NCI-H1694 (cell line): ENCODE measurements at places on chromosomes 12 and 14.

- DNase-seq, result no peak
Measured at GRCh38 chr12:88882662-88883061, 302.4 kb upstream of the KITLG start.

GRCh38 chr12:121036810-121037326, 2.2 kb downstream of the OASL start:
- no peak for DNase-seq

GRCh38 chr12:113700943-113701342, 229.3 kb upstream of the LHX5 start:
- DNase-seq, result no peak

DNA sequence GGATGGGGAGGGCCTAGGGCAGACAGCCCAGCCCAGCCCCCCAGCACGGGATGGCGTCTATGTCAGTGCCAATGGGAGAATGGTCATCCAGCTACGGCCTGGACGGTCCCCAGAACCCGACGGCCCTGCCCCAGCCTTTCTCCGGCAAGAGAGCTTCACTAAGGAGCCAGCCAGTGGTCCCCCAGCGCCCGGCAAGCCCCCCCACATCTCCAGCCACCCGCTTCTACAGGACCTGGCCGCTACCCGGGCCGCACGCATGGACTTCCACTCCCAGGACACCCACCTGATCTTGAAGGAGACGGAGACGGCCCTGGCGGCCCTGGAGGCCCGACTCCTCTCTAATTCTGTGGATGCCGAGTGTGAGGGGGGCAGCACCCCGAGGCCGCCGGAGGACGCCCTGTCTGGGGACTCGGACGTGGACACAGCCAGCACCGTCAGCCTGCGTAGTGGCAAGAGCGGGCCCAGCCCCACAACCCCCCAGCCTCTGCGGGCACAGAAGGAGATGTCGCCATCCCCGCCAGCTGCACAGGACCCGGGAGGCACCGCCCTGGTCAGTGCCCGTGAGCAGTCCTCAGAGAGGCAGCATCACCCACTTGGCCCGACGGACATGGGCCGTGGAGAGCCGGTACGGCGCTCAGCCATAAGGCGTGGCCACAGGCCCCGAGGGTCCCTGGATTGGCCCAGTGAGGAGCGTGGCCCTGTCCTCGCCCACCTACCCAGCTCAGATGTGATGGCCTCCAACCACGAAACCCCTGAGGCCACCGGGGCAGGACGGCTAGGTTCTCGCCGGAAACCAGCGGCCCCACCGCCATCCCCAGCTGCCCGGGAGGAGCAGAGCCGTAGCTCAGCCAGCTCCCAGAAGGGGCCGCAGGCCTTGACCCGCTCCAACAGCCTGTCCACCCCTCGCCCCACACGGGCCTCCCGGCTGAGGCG, 21.9 kb downstream of the CEP170B start:
- DNase-seq, result no peak

GRCh38 chr14:64531567-64531966, 9.0 kb upstream of the HSPA2 start:
- DNase-seq, result no peak

DNA sequence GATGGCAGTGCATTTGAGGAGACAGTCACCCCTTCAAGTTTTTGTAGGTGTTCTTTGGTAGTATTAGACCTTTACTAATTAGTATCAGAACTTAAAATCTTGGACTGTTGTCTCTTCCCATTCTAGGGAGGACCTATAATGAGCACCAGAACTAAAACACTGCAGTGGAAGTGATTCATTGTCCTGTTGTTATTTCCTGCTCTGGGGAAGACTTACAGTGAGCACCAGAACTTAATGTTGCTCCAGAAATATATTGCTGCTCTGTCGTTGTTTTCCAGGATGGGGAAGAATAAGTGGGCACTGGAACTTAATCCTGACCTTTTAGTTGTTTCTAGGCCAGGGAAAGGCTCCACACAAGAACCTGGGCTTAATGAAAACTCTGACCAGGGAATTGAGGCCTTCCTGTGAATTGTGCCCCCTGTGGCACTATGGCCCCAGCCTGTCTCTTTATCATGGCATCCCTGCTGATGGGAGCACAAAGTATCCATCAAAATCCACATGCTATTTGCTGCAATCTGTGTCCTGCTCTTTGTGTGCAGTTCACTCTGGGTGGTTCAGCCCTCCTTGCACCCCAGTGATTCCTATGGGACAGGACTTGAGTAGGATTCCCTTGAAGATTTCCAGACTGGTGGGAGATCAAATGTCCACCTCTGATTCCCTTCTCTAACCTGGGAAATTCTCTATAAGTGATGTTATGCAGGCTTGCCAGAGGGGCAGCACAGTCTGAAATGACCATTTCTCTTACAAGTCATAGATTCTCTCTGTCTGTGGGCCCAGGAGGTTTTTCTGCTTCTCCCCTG, 175.8 kb downstream of the PAWR start:
- DNase-seq, result no peak

- no peak for DNase-seq
Measured at GRCh38 chr12:106814714-106815113, 40.2 kb downstream of the RIC8B start.

DNA sequence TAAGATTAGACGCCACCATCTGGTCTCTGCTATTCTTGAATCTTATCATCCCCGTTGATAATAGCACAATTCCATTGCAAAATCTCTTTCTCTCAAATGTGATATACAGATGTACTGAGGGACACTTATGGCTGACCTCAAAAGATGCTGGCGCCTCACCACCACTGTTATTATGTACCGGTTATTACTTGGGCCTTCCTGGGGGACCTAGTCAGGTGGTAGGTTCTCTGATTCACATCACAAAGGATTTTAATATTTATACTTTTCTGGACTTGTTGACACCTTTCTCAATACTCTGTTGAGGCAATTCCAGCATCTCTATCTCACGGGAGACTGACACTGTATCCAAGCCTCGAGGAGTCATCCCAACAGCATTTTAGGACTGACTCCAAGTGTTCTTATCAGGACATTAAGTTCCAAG, 21.3 kb upstream of the FAM234B start:
- DNase-seq, result no peak

DNA sequence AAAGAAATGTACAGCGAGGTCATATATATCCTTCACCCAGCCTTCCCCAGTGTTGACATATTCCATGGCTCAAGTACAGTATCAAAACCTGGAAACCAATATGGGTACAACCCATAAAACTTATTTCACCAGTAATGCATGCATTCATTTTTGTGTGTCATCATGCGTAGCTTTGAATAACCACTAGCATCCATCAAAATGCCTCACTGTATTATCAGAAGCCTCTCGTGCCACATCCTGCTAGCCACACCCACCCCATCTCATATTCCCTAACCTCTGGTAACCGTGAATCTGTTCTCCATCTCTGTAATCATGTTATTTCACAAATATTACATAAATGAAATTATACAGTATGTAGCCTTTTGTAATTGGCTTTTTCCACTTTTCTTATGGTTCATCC, 314.3 kb downstream of the RAD51B start:
- DNase-seq, result no peak
